ENCODE measurements at places on chromosomes 13 and 19.

GRCh38 chr19:662207-662961 is 630 bp downstream of the RNF126 start:
- no peak for DNase-seq

DNA sequence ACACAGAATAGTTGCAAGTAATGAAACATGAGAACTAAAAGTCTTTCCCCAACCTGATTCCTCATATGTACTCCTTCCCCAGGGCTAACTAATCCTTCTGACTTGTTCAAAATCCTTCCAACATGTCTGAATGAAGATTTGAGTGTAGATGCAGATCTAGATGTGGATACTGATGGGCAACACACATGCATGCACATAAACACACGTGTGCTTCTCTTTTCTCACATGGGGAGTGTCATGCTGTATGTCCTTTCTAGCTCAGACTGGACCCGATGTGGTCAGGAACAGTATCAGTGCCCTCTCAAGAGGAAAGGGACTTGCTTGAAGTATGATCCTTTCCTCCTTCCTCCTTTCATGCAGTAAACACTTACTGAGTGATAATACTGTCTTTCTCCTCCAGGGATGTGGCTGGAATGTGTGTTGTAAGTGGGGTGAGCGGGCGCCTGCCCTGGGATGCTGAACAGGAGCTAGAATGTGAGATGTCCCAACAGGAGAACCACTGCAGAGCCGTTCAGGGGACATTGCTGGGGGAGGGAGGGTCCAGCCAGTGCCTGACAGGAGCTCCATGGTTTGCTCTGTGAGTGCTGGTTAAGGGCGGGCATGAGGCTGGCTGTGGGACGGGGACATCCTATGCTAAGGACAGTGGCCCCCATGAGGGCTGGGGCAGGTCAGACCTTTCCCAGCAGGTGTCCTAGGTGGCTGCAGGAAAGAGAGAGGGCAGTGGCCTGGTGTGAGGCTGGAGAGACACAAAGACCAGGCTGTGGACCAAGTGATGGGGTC is 146.9 kb downstream of the TEX29 start:
- DNase-seq, result no peak

GRCh38 chr13:96575423-96576320 is 418.6 kb downstream of the OXGR1 start:
- DNase-seq, result peak; percentile 24

- DNase-seq, result no peak
These were observed 1140.3 kb upstream of the SLC10A2 start for GRCh38 chr13:104206450-104207044.

GRCh38 chr19:39676004-39676403 is 20.3 kb downstream of the LGALS16 start:
- DNase-seq, result no peak

- no peak for DNase-seq
These were observed 22.2 kb downstream of the PCID2 start for GRCh38 chr13:113186061-113186900.

- no peak for DNase-seq
These were observed 7.5 kb downstream of the ZNF331 start for GRCh38 chr19:53545271-53546065.

DNA sequence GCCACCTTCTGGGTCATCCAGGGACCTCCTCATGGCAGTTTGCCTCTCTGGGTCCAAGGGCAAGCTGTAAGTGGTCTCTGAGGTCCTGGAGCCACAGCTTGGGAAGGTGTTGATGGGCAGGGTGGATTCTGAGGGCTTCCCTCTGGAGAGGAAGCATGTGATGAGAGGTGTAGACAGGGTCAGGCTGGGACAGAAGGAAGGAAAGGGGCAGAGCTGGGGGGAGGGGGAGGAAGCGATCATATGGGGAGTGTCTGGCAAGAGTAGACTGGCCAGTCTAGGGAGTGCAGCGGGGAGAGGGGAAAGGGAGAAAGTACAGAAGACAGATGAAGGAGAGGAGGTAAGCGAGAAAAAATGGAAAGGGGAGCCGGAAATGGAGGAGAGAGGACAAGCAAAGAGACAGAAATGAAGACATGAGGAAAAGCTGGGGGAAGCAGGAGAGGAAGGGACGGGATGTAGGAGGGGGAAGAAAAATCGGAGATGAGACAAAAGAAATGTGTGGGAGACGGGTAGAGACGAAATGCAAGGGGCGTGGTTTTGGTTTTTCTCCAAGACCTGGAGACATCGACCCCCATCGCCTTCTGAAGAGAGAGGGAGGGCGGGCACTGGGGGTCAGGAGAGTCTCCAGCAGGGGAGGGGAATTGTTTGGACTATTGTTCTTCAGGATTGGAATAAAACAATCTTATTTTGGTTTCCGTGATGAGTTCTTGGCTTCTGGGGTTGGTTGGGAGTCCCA is 26.6 kb downstream of the ZSWIM9 start:
- no peak for DNase-seq

- no peak for DNase-seq
These were observed 59.4 kb downstream of the LACC1 start for GRCh38 chr13:43939086-43939485.

DNA sequence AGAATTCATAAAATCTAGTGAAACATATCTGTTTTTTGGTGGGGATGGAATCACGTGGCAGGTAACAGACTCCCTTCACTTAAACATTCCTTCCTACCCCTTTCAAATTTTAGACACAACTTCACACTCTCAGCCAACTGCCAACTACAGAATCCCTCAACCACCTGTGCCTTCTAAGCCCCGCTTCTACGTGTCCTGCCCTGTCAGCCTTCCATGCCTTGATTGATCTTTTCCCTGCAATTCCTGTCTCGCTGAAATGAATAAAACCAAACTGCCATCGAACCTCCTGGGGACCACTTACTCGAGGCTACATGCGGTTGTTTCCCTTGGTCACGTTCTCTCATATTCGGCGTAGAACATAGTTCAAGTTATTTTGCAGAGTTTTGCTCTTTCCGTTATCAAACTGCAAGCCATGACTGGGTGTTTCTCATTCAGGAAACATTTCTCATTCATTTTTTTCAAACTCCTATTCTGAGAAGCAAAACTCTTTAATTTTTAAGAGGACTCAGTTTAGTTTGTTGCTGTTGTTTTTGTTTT is 1.1 kb downstream of the ZNF625 start:
- no peak for DNase-seq

- no peak for DNase-seq
These were observed 10.5 kb downstream of the WIZ start for GRCh38 chr19:15439078-15439799.

DNA sequence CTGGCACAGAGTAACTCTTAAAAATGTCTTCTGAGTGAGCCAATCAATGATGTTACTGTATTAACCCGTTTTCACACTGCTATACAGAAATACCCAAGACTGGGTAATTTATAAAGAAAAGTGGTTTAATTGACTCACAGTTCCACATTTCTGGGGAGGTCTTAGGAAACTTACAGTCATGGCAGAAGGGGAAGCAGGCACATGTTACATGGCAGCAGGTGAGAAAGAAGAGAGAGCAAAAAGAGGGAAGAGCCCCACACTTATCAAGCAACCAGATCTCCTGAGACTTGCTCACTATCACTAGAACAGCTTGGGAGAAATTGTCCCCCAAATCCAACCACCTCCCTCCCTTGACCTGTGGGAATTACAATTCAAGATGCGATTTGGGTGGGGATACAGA is 97.6 kb upstream of the MIR17HG start:
- DNase-seq, result no peak

DNA sequence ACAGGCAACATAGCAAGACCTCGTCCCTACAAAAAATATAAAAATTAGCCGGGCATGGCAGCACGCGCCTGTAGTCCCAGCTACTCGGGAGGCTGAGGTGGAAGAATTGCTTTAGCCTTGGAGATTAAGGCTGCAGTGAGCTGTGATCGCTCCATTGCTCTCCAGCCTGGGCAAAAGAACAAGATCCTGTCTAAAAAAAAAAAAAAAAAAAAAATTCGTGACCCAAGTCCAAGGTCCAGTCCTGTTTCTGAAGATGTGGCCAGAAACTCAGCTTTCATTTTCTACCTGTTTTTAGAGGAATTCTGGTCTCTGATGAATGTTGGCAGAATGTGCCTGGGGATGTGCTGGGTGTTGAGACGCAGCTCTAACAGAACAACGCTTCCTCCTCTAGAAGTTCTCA is 1.9 kb upstream of the PGPEP1 start:
- no peak for DNase-seq

- no peak for DNase-seq
These were observed 173.8 kb downstream of the EFNB2 start for GRCh38 chr13:106361621-106362020.

GRCh38 chr13:74288361-74288911 is 154.2 kb upstream of the KLF12 start:
- DNase-seq, result peak; percentile 66

DNA sequence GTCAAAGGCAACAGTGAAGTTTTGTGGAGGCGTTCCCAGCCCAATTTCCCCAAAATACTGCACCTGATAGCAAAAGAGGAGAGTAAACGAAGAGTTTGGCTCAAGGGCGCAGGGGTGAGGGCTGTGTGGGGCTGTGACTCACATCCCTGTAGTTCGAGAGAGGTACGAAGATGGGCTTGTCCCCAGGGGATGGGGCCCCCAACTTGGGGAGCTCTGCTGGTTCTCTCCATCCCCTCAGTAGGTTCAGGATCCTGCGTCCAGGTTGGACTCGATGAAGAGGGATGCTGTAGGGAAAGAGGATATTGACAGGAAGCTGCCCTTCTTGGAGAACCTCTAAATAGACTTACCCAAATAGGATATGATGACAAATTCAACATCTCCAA is 3.4 kb downstream of the NAPSA start:
- DNase-seq, result no peak

DNA sequence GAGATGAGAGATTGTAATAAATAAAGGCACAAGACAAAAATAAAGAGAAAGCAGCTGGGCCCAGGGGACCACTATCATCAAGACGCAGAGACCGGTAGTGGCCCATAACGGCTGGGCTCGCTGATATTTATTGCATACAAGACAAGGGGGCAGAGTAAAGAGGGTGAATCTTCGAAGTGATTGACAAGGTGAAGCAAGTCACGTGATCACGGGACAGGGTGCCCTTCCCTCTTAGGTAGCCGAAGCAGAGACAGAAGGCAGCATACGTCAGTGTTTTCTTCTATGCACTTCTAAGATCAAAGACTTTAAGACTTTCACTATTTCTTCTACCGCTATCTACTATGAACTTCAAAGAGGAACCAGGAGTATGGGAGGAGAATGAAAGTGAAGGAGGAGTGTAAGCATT is 4.6 kb upstream of the PRKCG start:
- DNase-seq, result no peak

DNA sequence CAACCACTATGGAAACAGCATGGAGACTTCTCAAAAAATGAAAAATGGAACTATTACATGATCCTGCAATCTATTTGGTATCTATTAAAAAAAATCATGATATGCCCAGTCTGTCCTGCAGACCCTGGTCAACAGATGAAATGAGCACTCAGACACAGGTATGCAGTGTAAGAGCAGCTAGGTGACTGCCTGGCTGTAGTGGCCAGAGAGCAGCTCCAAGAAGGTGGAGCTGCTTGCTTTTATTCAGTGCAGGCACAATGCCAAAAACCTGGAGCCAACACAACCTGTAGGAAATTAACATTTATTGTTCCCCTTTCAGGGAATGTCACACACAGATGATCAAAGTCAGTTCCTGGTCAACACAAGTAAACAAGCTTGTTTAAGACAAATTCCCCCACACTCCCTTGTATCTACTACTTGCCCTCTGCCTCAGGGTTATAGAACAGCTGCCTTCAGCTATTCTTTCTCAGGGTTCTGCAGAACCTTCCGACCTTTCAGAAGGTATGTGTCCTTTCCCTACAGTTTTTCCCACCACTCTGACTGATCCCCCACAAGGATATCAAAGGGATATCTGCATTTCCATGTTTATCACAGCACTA is 933.7 kb upstream of the SLITRK5 start:
- DNase-seq, result no peak

- no peak for DNase-seq
These were observed 25.2 kb upstream of the IGSF23 start for GRCh38 chr19:44587963-44588770.

DNA sequence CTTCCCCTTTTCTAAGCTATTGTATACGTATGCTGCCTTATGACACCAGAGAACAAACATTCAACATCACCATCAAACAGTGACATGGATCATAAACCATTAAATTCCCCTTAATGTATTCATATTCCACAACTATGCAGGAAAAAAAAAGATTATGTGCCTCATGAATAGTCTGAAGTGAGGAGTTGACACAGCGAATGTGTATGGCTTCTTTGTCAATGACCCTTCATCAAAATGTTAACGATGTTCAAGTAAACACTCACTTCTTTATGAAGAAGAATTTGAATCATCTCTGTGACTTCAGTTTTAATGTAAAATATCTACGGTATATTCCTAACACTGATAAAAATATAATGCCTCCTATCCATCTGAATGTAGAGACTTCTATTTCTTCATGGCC is 44.6 kb downstream of the SMAD9 start:
- DNase-seq, result no peak

- DNase-seq, result no peak
These were observed 5.4 kb upstream of the LRFN1 start for GRCh38 chr19:39325778-39326665.

- DNase-seq, result peak; percentile 79
These were observed 9.4 kb upstream of the CEACAM16 start for GRCh38 chr19:44689290-44690130.

GRCh38 chr19:20318616-20319015 is 151.6 kb downstream of the ZNF486 start:
- no peak for DNase-seq

GRCh38 chr13:19601749-19602725 is 31.4 kb upstream of the MPHOSPH8 start:
- no peak for DNase-seq

Measured in Ammon's horn (tissue), 1 donor.